NCI-H774 (cell line): ENCODE measurements at places on chromosomes 6 and 20.

GRCh38 chr6:111662794-111663593 is 57.3 kb upstream of the TRAF3IP2 start:
- DNase-seq: no peak

- DNase-seq: no peak
These were observed 192.9 kb downstream of the AIG1 start for GRCh38 chr6:143253586-143253985.

- no peak for DNase-seq
These were observed 108.2 kb downstream of the THEMIS start for GRCh38 chr6:127792616-127793015.

GRCh38 chr6:14207448-14207847 is 89.9 kb downstream of the CD83 start:
- no peak for DNase-seq

- DNase-seq: no peak
These were observed 164.8 kb upstream of the QKI start for GRCh38 chr6:163249651-163250101.

GRCh38 chr20:24784607-24785006 is 164.5 kb upstream of the CST7 start:
- DNase-seq: no peak

DNA sequence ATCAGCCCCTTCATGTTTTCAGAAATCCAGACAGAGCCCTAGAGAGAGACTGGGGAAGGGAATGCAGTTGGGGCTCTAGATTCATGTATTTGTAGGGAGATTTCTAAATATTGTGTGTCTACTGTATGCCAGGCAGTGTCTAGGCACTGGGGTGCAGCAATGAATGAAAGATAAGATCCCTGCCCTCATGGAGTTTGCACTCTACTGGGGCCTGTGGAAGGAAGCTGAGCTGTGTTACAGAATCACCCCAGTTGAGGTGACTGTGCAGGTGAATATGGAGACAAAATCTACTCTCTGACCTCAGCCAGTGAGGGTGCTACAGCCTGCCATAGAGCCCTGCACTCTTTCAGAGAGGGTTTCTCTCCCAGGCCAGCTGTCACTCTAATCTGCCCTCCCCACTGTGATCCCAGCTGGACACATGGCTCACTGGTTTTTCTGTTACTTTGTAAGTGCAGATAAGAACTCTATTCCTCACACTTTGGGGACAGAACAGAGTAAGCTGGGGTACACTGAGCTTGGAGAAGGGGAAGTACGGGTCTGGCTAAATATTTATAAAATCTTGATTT is 69.2 kb upstream of the E2F3 start:
- DNase-seq: no peak

DNA sequence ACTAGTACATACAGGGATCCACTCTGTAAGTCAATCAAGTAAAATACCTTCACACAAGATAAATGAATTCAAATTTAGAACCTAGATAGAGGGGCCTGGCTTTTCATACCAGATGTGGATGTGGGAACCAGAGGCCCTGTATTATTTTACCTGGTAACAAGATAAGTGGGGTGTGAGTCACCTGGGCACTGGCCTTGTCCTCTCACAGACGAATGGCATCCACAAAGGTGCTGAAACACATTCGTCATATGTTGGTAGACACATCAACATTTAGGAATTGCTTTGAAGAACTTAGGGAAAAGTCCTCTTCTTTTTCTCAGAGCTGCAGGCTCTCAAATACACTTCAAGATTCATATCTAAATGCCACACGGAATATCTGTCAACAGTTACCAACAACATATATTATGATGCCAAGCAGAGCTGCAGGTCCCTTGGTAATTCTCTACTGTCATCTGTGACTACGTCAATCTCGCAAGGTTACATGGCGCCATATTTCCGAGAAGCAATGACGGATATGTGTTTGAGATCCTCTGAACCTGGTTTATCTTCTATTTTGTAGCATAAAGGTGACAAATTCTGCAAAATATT is 618.6 kb downstream of the EPM2A start:
- no peak for DNase-seq

- no peak for DNase-seq
These were observed 2.2 kb downstream of the PPP1R3G start for GRCh38 chr6:5087389-5087788.

GRCh38 chr6:131840441-131840840 is 32.6 kb downstream of the ENPP1 start:
- no peak for DNase-seq

GRCh38 chr6:29011276-29011734 is 6.2 kb upstream of the ZNF311 start:
- DNase-seq: peak; percentile 32

DNA sequence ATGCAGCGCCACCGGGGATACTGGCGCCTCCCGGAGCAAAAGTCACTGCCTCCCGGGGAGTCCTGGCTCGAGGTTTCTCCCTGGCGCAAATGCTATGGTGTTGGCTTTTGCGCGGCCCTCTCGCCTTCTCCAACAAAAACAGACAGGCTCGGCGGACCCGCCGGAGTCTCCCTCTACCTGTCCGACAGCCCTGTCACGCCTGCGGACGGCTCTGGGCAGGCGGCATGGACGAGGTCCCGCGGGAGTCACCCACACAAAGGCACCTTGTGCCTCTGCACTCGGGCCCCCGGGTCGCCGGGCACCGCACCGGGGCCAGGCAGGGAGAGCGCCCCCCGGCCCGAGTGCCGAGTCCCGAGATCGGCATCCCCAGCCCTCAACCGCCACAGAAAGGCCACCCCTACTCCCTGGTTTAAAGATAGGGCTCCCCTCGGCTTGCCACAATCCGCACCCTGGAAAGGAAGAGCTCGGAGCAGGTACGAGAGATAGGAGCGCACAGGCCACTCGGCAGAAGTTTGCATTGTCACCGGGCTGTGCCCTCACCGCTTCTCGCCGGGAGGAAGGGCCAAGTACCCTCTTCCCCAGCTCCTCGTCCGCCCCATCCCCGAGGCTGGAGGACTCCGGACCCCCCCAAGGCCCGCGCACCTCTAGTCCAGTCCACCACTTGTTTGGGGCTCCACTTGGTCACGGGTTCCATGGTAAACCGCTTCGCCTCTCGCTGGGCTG is 903 bp downstream of the CNKSR3 start:
- no peak for DNase-seq

DNA sequence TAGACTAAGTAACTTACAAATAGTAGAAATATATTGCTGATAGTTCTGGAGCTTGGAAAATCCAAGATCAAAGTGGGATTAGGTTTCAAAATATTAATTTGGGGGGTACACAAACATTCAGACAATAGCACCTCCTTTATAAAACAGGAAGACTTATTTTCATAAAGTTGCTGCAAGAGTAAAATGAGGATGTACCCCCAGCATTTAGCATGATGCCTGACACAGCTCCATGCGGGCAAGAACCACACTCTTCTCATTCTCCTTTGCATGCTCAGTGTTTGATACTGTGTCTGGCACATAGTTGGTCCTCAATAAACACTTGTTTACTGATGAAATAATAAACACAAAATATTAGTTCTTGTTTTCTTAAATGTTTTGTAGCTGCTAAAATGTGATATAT is 332.9 kb downstream of the TFAP2A start:
- no peak for DNase-seq

DNA sequence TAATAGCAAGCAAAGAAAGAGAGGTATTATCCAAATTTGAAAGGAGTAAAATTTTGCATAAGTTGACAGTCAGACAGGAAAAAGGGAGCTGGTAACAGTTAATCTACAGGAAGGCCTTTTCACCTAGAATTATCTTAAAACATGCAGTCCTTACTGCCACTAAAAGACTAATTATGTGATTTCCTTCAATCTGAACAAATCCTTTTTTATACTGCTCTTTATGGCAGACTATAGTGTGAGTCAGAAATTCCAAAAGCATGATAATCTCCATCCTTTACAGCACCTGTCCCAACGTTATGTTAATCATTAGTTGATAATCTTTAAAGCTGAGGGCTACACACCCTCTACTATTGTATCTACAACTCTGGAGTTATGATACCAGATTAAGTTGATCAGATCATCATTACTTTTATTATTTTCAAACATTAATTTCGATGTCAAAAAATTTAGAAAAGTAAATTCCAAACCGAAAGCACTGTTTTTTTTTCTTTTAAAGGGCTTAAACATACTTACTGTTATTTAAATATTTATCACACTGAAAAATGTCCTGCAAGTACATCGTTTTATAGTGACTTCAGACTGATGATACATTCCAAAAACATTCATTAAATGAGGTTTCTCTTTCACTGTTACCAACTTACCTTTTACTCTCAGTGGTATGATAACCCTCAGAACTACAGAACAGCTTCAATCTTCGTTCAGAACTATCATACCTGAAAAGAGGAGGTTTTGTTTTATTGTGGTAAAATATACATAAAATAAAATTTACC is 33.2 kb upstream of the AKAP7 start:
- DNase-seq: no peak

- no peak for DNase-seq
These were observed 655.5 kb upstream of the DEFB115 start for GRCh38 chr20:30601974-30602373.

GRCh38 chr6:16496991-16497801 is 258.8 kb downstream of the GMPR start:
- DNase-seq: no peak

DNA sequence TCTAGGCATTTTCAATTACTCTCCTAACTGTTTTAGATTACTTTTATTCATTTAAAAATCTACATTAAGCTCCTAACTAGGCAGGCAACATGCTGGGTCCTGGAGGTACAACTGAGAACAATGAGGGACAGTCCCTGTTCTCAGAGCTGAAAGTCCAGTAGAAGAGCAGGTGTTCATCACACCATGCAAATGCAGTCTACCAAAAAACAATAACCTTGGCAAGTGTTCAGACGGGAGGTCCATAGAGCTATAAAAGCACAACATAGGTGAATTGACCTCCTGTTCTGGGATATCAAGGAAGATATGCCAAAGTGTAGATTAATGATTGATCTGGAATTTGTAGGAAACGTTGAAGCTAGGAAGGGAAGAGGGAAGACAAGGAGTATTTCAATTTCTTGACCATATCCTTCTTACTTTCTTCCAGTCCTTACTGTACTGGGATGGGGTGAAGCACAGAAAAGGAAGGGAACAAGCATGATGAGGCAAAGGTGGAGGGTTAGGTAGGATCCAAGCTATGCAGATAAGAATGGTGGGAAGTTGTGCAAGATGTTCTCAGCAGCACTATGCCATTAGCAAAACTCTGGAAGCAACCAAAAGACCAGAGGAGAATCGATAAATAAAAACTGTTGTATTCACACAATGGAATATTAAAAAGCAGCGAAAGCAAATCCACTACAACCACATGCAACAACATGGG is 485.7 kb upstream of the JARID2 start:
- no peak for DNase-seq

GRCh38 chr20:62952968-62953838 is 694 bp downstream of the SLC17A9 start:
- no peak for DNase-seq

- peak; percentile 36 for DNase-seq
These were observed 88.6 kb downstream of the SIM1 start for GRCh38 chr6:100376103-100376502.

DNA sequence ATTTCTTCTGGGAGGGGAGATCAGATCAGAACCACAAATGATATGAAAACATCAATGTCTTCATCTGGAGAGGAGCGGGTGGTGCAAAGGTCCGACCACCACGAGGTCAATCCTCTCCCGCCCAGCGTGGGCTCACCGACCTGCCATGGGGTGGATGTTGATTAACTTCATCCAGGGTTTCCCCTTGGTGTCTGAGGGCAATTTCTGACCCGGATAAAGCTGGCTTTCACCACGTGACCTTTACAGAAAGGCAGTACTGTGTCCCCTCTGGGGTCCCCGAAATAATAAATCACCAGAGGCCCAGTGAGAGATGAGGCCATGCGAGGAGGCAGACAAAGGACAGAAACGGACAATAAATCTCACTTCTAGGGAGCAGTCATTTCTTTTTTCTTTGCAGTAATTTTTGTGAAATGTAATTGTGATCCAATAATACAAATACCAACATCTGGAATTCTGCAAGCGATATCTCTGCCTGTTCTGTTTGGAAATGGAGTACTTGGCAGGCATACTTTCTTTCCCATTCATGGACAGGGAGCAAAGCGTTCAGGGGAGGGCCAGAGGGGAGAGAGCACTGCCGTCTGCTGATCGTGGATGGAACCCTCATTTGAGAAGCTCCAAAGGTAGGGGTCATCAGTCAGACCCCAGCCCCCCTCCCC is 55.1 kb upstream of the APCDD1L start:
- DNase-seq: no peak

DNA sequence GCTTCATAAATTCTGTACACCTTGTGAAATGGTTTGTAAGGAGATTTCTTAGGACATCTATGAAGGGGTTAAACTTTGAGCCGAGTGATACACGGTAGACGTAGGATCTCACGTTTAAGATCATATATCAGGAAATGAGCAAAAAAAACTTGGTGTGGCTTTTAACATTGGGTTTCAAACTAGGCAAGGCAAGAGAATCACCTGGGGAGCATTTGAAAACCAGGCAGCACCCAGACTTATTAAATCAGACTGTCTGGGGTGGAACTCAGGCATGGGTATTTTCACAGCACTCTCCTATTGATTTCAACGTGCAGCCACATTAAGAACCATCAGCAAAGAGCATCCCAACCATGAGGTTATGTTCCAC is 26.4 kb downstream of the LY86 start:
- no peak for DNase-seq

DNA sequence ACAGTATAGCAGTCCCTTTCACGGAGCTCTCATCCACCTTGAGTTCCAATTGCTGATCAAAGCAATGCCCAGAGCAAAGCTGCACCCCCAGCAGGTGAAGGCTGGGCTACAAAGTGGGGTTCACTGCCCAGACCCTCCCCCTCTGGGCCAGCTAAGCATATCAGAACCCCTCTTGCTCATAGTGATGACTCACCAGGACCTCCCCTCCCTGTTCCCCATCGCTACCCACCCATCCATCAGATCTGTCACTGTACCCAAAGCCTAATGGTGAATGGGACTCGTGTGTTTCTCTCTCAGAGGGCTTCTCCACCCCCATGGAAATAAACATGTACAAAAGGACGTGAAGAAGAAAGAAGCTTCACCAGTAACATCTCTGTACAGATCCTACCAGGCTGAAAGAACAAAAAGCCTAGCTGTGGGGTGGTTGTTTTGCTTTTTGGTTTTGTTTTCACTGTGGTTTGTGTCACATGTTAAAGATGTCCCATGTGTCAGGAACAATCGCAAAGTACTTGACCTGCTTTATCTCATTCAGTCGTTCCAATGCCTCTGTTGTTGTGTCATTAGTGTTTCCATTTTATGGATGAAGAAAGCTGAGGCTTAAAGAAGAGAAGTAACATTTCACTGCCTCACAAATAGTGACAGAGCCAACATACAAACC is 518.5 kb downstream of the CD83 start:
- DNase-seq: no peak
